ENCODE measurements at places on chromosomes 13 and 19.
A peak's percentile ranks its signal among the peaks of the same experiment; 100 is the strongest.

DNA sequence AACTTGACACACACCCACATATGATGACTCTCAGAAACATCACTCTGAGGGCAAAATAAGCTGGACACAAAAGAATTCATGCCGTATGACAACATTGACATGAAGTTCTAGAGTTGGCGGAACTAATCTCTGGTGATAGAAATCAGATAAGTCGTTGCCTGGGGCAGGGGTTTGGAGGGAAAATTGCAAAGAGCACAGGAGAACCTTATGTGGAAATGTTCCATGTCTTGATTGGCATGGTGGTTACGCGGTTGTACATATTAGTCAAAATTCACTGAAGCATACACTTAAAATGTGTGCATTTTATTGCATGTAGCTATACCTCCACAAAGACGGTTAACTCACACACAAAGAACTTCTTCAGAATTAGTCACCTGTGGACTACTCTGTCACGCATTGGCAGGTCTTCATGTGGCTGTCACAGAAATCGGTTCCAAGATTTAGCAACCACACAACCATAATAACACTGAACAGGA, 137.8 kb upstream of the GJB6 start:
- no peak for DNase-seq

- no peak for DNase-seq
Observed at GRCh38 chr19:28793391-28794168, 419.4 kb downstream of the UQCRFS1 start.

DNA sequence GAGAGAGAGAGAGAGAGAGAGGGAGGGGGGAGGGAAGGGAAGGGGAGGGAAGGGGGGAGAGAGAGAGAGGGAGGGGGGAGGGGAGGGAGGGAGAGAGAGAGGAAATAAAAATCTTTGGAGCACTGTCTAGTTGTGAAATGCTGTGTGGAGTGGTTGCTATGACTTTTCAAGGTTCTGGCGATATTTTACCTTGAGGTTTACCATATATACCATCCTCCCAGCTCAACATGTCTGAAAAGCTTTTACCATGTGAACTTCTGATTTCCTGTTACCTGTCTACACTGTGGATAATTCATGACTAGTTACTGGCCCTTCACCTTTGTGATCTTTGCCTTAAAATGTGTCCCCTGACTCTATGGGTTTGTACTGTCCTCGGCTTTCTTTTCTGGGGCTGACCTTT, 38.2 kb downstream of the SERP2 start:
- no peak for DNase-seq

DNA sequence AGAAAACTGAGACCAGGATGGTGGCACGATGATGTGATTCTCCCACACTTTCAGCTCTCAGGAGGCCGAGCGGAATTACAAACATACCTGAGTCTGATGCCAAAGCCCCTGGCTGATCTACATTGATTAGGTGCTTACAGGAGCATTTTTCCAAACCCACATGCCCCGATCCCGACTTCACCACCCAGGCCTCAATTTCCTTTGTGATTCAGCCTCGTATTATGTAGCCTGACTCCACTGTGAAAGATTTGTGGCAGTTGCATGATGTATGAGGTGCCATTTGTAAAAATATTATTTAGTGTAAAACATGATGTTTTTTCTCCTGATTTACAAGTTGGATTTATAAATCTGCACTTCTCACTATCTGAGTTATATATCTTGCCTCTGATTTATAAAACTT, 118.0 kb downstream of the TSHZ3 start:
- no peak for DNase-seq

DNA sequence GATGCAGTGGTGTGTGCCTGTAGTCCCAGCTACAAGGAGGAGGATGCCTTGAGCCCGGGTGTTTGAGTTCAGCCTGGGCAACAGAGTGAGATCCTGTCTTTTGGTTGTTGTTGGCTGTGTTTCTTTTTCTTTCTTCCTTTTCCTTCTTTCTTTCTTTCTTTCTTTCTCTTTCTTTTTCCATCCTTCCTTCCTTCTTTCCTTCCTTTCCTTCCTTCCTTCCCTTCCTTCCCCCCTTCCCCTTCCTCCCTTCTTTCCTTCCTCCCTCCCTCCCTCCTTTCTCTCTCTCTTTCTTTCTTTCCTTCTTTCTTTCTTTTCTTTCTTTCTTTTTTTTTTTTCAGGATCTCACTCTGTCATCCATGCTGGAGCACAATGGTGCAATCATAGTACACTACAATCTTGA, 46.5 kb upstream of the SIN3B start:
- no peak for DNase-seq

DNA sequence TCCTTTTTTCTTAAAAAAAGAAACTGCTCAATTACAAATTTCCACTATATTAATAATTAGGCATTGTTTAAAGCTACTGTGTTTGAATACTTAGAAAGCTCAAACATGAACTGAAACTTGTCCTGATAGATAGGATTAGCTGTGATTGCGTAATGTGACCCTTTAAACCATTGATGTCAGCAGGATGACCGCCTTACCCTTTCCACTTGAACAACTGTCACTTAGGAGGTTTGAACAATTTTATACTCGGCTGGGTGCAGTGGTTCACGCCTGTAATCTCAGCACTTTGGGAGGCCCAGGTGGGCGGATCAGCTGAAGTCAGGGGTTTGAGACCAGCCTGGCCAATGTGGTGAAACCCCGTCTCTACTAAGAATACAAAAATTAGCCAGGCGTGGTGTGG, 2.9 kb downstream of the LAMP1 start:
- DNase-seq, result no peak

GRCh38 chr13:99027260-99027659, 49.4 kb upstream of the DOCK9 start:
- no peak for DNase-seq

DNA sequence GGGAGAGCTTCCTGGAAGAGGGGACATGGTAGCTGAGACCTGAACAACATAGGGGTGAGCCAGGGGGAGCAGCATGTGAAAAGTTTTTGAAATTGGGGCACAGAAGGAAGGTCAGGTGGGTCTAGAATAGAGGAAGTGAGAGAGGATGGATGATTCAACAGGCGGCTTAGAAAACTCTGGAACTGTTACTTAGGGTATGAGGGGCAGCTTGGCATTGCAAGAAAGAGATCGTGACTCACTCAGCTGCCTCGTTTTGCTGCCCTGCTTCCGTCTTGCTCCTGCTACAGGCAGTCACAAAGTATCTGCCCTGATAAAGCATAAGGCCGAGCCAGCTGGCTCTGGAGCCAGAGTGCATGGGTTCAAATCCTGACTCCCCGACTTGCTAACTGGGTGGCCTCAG, 1.3 kb upstream of the CEACAM20 start:
- no peak for DNase-seq

- DNase-seq, result peak; percentile 47
Observed at GRCh38 chr19:45250832-45251451, at the start of gene MARK4. Gene MARK4, plus strand, starts transcription at chr19:45251271. Its CDS starts 318 bp downstream, at chr19:45251589.

DNA sequence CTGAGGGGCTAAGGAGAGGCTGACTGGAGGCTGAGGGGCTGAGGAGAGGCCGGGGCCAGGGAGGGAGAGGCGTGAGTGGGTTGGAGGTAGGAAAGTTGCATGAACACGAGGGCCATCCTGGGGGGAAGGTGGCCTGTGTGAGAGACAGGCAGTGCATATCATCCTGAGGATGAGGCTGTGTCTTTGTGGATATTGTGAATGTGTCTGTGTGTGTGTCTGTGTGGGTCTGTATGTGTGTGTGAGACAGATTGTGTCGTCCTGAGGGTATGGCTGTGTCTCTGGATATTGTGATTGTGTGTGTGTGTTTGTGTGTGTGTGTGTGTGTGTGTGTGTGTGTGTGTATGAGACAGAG, 422 bp downstream of the ZNF71 start:
- no peak for DNase-seq

DNA sequence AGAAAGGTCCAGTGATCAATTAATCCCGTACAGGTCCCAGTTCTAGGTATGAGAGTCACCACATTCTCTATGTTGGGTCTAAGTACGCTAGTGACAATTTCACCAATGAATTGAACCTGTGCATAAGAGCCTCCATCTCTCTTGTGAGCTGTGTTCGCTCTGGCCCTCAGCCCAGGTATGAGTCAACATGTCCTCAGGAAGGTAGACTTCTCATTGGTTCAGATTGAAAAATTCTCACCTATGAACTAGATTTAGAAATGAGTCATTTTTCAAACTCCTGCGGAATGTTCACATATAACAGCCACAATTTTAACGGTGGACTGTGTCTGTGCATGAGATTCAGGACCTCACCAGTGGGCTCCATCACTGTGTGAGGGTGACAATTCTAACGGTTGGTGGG, 12.7 kb upstream of the ZNF43 start:
- no peak for DNase-seq

GRCh38 chr13:43244481-43244880, 221.1 kb downstream of the DNAJC15 start:
- no peak for DNase-seq

GRCh38 chr13:110415669-110416068, 108.6 kb downstream of the COL4A2 start:
- DNase-seq, result no peak

DNA sequence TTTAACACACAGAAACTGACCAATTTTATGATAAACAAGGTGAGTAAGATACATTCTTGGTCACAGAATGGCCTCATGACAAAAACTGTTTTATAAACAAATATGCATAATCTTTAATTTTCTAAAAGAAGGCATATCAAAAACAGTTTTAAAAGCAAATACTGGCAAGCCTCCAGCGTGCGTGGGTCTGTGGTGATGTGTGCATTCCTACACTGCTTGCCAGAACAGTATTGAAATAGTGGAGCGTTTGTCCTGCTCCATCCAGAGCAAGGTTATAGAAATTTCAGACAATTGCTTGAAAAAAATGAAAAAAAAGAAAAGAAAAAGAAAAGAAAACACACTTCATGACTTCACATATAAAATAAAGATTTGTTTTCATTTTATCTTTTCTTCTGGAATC, 140.9 kb downstream of the MZT1 start:
- DNase-seq, result no peak

DNA sequence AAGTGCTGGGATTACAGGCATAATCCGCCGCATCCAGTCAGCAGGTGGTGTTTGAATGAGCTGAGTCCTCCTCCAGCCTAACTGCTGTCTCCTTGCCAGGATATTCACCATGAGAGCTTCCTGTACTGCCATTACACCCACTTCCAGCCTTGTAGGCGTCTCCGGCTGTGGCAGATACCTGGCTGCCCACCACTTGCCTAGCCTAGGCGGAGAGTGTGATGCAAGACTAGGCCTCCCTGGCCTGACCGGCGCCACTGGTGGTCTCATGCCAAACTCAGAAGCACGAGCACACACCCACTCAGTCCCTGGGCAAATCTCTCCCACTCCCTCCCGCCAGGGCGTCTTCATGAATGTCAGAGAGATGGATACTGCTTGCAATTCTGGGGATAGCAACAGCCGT, 16.6 kb downstream of the IL12RB1 start:
- DNase-seq, result no peak

GRCh38 chr13:54950546-54950945, 1921.9 kb downstream of the OLFM4 start:
- DNase-seq, result no peak

DNA sequence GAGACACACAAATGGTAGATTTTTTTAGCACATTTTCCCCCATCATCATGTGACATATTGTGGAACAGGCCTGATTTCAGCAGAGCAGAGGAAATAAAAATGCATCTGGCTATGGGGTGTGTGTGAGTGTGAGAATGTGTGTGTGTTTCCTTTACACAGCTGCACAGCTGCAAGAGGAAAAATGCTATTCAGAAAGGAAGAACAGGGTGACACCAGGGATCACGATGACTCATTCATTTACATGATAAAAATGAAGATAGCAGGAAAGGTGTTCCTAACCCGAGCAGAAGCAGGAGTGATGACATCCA, 469.5 kb upstream of the TSHZ3 start:
- DNase-seq, result no peak

- DNase-seq, result no peak
Observed at GRCh38 chr19:56404705-56405056, 549 bp downstream of the ZNF583 start.

DNA sequence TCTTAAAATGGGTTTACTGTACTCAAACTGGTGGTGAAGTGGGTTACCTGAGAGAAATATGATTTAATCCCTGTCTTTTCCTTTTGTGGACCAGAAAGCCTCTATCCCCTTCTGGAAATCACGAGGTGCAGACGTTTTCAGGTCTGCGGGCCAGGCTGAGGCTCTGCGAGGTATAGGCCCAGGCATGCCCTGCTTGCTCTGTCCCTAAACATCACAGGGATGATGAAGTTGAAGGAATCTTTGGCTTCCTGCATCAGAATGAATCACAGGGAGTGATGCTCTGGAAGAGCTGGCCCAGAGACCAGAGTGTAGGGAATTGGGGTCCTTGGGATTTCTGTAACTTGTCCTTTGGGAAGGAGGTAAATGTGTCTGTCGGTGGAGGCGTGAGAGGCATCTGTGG, 18.4 kb upstream of the CHST8 start:
- DNase-seq, result no peak

- no peak for DNase-seq
Observed at GRCh38 chr19:35388277-35389054, 17.6 kb downstream of the GPR42 start.

GRCh38 chr19:6217752-6218334, 61.9 kb downstream of the MLLT1 start:
- no peak for DNase-seq

DNA sequence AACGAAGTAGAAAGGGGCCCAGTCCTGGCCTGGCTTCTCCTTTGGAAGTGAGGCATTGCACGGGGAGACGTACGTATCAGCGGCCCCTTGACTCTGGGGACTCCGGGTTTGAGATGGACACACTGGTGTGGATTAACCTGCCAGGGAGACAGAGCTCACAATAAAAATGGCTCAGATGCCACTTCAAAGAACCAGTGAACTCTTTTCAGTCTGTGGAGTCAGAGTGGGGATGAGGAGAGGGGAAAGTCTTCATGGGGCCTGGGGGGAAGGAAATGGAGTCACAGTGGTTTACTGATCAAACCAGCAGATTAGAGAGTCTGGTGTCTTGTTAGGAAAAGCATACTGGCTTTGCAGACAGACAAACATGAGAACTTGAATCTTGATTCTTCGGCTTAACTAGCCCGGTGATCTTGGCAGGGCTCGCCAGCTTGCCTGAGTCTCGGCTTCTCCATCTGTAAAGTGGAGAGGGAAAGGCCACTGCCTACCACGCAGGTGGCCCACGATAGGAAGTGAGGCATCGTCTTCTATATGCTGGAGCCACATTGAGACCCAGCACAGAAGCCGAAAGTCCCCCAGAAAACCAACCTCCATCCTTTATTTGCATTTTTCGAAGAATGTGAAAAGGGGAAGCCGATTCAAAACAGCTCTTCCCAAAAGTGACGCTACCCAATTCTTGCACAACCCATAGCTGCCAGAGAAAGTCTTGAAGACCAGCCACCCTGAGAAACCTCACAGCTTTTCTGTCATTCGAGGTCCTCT, at the start of gene FFAR1:
Gene FFAR1, plus strand, starts transcription at position 732 of the 759 bp plus-strand sequence. CDS start 3,650 bp downstream, outside the sequence.
- DNase-seq, result peak; percentile 53

DNA sequence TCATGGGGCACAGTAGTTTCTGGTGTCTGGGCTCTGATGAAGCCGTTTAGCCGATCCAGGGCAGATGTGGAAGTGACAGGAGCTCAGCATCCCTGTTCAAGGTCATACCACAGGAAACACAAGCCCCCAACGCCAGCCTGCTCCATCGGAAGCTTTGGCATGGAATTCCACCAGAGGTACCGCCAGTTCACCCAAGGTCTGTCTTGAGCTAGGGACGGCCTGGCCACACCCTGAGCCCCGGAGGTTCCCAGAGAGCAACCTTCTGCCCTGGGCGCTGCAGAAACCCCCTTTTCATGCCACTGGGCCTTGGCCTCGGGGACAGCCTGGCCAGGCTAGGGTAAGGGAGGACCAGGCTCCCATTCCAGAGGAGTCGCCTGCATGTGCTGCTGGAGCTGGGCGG, 39.4 kb upstream of the TPM4 start:
- DNase-seq, result no peak
